ENCODE measurements at places on chromosomes 7 and 10. TPM values are rescaled to one million over a fixed set of nuclear protein-coding genes. Genes with fewer than 3 reads are reported as not detected.

The UBN2 gene
- 2.2 TPM for polyA plus RNA-seq

The SEMA4G gene
- 3.2 TPM for polyA plus RNA-seq

The SPDYE6 gene
- polyA plus RNA-seq = not detected

The WNT2 gene
- 4.8 TPM for polyA plus RNA-seq

The GJD4 gene
- polyA plus RNA-seq = not detected

The WDFY4 gene
- polyA plus RNA-seq = 0.06 TPM

The HOXA1 gene
- polyA plus RNA-seq = 0.58 TPM

The NOS3 gene
- polyA plus RNA-seq = 0.38 TPM

The ENTPD1 gene
- polyA plus RNA-seq = 0.47 TPM

The CDNF gene
- 3.4 TPM for polyA plus RNA-seq

The PAOX gene
- polyA plus RNA-seq = 3.3 TPM

The USP54 gene
- polyA plus RNA-seq = 9.5 TPM

The PDGFA gene
- 2.0 TPM for polyA plus RNA-seq

Measured in fibroblast of lung (primary cell).